EL (cell line): ENCODE measurements at places on chromosomes 2 and 18.

- DNase-seq, result no peak
Observed at GRCh38 chr2:84654414-84654813, 138.1 kb downstream of the DNAH6 start.

- DNase-seq, result no peak
Observed at GRCh38 chr2:11805920-11806319, 59.5 kb downstream of the LPIN1 start.

DNA sequence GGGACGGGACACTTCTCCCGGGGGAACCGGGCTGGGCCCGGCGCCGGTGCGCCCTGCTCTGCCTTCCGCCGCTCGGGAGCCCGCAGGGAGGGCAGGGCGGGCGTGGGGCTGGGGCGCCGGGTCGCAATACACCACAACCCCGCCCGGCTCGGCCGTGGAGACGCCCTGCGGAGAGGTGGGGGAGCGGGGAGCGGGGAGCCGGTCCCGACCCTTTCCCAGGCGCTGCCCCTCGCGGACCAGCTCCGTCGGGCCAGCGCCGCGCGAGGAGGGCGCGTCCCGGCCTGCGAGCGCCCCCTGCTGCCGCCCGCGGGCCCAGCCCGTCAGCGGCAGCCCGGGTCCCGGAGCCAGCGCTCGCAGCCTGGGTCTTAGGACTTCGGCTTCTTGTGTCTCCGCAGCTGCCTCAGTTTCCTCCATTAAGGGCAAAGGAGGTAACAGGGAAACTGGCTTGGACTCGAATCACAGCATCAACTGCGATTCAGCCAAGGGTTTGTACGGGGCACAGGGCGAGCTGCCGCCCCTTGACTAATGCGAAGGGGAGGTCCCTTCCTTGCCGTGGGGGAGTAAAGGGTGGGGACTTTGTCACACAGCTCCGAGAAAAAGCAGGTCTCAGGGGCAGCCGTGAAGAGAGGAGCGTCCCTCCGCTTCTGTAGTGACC, 635 bp upstream of the ADRA2B start:
- peak; percentile 48 for DNase-seq

DNA sequence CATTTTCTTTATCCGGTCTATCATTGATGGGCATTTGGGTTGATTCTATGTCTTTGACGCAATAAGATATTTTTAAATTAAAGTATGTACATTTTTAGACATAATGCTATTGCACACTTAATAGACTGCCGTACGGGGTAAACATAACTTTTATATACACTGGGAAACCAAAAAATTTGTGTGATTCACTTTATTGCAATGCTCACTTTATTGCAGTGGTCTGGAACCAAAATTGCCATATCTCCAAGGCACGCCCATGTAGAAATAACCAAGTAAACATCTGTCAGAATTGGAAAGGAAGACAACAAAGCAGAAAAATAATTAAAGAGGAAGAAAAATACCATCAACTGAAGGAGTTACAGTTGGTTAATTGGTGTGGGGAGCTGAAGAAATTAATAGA, 205.8 kb upstream of the CTAGE1 start:
- no peak for DNase-seq

GRCh38 chr2:47499621-47500309, 96.8 kb downstream of the MSH2 start:
- DNase-seq, result no peak

GRCh38 chr2:193581807-193582206, 1387.1 kb upstream of the TMEFF2 start:
- no peak for DNase-seq

GRCh38 chr2:113818382-113818951, 62.0 kb upstream of the SLC35F5 start:
- peak; percentile 100 for DNase-seq

- DNase-seq, result no peak
Observed at GRCh38 chr2:44498551-44498950, 136.8 kb downstream of the CAMKMT start.

DNA sequence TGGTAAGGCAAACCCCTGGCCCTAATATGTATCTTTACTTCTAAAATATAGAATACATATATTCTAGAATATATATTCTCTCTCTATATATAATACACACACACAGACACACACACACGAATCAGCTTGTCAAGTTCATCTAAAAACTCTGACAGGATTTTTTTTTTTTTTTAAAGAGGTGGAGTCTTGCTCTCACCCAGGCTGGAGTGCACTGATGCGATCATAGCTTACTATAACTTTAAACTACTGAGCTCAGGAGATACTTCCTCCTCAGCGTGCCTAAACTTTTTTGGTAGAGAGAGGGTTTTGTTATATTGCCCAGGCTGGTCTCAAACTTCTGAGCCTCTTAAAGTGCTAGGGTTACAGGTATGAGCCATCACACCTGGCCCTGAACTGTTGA, 45.2 kb downstream of the DOK1 start:
- no peak for DNase-seq

DNA sequence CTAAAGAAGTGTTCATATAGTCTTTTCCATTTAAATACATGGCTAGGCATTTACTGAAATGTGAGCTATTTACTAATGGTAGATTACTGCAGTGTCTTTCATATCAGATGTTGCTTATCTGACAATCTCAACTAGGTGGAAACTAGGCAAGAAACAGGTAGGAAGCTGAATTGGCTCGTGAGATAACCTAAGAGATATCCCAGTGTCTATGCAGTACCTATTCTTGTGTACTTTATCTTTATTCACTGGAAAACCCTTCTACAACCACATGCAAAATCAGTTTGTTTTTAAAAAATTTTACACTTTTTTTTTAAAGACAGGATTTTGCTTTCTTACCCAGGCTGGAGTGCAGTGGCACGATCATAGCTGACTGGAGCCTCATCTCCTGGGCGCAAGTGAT, 63.8 kb downstream of the PLCL1 start:
- DNase-seq, result no peak

- no peak for DNase-seq
Observed at GRCh38 chr18:69365658-69366057, 35.0 kb upstream of the DOK6 start.

- peak; percentile 45 for DNase-seq
Observed at GRCh38 chr2:178796079-178796677, 11.0 kb downstream of the TTN start.

- DNase-seq, result no peak
Observed at GRCh38 chr18:71583252-71583651, 960.9 kb downstream of the CBLN2 start.

GRCh38 chr18:29377346-29377745, 1200.4 kb upstream of the CDH2 start:
- DNase-seq, result no peak

- DNase-seq, result peak; percentile 58
Observed at GRCh38 chr2:203743441-203743981, 37.1 kb downstream of the CD28 start.

- no peak for DNase-seq
Observed at GRCh38 chr2:25388491-25388890, 46.8 kb upstream of the DNMT3A start.

GRCh38 chr2:202317080-202317857, 51.7 kb downstream of the NOP58 start:
- DNase-seq, result peak; percentile 91

- peak; percentile 5 for DNase-seq
Observed at GRCh38 chr2:105143467-105144151, 97.9 kb upstream of the GPR45 start.

- peak; percentile 9 for DNase-seq
Observed at GRCh38 chr2:7377916-7378569, 460.8 kb downstream of the RNF144A start.

GRCh38 chr18:29556070-29556469, 1379.1 kb upstream of the CDH2 start:
- no peak for DNase-seq
